HAP-1 (cell line): ENCODE measurements at places on chromosomes 1 and 21.

DNA sequence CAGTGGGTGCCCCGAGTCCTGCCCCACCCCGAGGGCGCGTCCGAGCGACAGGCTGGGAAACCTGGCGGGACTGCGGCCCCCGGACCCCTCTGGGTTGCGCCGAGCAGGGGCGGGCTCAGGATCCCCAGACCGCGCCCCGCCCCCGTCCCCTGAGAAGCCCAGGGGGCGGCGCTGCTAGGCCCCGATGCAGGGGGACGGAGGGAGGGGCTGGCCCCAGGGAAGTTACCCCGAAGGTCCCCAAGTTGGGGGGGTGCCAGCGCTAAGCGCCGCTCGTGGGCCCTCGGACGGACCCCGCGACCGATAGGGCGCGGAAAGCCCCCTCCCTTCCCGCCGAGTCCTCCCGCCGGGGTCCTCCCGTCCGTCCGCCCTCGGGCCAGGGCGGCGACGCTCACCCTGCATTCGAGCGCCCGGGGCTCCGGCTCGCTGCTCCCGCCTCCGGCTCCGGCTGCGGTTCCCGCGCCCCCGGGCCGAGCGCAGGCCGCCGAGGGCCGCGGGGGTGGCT, 414 bp downstream of the GPR153 start:
- no peak for DNase-seq

- DNase-seq: no peak
Measured at GRCh38 chr1:54376430-54377039, 29.7 kb downstream of the SSBP3 start.

DNA sequence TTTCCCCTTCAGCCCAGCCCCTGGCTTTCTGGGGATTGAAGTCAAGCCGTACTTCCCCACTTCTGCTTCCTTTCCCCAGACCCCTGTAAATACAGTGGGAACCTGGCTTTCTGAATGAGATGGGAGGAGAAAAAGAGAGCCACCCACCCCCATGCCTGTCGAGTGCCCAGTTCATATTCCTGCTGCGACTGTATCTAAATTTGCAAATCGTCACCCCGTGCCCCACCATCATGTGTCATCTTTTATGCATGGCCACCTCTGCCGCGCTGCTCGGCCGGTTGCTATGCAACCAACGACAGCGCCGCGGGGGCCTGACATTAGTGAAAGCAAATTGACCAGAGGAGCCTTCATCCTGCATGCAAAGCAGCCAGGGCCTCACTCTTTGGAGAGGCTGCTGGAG, 143.0 kb downstream of the ELAVL4 start:
- DNase-seq: no peak

GRCh38 chr1:200775850-200776249, 37.2 kb downstream of the CAMSAP2 start:
- no peak for DNase-seq

DNA sequence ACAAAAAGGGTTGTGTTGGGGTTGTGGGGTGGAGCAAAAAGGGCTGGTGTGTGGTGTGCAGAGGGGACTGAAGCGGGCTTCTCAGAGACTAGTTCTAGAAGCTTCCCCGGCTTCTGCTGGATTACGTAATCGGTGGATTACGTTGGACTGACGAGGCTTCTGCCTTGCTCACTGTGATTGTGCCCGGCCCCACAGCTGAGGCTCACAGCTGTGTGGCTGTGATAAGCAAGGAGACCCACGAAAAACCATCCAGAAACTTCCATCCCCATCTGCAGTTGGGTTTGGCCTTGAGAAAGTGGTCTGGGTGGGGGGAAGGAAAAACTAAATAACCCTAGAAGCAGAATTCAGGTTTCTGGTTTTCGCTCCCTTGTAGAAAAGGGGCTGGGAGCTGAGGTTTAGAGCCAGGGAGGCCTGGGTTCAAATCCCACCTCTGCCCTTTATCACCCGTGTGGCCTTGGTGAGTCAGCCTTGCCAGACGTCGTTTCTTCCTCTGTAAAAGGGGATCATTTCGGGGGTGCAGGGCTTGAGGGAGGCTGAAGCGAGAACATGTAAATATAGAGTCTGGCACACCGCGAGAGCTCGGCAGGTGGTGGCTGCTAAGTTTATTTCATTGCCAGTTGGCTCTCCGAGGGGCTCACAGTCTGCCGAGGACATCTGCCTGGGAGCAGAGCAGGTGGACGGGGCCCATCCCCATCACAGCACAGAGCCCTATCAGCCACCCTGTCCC, 30.4 kb upstream of the DISP3 start:
- no peak for DNase-seq

DNA sequence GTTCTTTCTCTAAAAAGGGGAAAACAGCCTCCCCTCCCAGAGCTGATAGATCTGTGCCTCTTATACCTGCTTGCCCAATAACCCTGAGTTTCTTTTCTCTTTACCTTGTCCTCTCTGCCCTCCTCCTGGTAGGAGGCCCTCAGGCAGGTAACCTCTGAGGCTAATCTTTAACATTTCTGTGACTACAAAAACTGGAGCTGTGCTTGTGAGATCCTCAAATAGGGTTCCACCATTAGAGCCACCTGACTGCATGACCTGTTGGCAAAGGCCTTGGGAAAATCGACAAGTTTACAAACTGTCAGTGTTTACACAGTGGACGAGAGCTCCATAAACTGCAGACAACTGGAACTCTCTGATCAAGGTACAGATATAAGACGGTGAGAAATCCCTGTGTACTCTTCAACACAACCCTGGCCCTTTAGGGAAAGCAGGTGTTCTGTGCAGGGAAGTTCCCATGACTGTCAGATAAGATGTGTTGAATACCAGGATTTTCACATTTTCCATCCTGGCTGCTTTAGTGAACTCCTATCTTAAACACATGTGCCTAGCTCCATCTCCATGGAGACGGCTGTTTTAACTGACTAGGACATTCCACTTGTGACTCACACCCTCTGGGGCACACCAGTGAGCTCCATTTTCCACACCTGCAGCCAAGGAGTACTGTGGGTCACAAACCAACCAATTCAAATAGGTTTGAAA, 38.3 kb downstream of the ECE1 start:
- DNase-seq: no peak

DNA sequence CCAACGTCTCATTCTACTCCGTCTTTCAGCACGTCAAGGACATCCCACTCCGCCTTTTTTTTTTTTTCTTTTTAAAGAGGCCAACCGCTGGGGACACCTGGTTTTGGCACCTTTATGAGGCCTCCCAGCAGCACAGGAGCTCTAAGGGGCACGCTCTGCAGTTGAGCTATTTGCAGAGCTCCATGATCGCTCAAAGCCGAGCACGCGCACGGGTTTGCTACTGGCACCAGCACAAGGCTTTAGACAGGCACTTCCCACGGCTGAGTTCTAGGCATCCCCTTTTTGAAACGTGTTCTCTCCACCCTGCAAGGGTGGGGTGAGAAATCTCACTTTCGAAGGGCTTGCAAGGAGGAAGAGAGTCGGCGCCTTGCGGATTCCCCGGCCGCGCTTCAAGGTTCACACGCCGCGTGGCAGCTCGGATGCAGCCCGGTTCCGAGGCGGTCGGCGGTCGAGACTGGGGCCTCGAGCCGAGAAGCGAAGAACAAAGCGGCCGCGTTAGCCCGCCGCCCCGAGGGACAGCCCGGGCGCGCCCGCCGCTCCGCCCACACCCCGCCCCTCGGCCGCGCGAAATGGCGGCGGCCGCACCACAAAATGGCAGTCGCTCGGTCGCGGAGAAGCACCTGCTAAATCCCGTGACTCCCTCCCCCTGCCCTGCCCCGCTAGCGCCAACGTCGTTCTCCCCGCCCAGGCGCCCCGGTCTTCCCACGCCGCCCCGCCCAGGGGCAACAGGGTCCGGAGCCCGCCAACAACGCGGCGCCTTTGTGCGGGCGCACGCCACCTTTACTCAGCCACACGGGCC, 12.9 kb upstream of the SPEN start:
- DNase-seq: peak; percentile 93

DNA sequence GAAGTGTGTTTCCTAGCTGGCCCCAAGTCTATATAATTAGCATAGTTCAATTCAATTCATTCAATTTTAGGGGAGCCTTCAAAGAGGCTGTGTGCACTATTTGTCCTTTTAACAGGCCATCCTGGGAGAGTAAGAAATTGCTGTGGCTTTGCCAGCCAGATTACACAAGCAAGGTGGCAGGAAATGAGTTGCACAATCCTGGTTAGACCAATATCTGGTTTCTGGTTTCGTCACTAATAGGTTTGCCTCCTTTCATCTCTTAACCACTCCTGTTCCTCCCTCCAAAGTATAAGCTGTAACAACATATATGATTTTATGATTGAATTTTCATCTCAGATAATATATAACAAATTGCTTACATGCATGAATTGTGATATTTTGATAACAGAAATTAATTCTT, 84.1 kb upstream of the NEGR1 start:
- no peak for DNase-seq

DNA sequence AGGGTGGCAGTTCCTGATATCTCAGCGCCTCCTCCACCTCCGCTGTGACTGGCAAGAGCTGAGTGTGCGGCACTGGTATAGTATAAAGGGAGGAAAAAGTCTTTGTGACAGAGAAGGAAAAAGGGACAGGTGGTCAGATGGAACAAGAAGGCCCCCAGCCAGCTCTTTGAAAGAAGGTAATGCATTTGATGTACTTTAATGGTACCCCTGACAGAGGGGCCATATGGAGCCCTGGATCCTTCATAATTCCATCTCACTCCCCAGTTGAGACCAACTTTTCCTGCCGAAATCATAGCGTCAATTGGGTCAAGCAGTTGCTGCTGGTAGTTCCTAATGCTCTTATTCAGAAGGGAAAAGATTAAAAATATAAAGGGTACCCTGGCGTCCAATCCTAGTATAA, 198.2 kb downstream of the ZNF326 start:
- DNase-seq: no peak

- DNase-seq: no peak
Measured at GRCh38 chr1:6418668-6419396, 887 bp downstream of the HES2 start.

DNA sequence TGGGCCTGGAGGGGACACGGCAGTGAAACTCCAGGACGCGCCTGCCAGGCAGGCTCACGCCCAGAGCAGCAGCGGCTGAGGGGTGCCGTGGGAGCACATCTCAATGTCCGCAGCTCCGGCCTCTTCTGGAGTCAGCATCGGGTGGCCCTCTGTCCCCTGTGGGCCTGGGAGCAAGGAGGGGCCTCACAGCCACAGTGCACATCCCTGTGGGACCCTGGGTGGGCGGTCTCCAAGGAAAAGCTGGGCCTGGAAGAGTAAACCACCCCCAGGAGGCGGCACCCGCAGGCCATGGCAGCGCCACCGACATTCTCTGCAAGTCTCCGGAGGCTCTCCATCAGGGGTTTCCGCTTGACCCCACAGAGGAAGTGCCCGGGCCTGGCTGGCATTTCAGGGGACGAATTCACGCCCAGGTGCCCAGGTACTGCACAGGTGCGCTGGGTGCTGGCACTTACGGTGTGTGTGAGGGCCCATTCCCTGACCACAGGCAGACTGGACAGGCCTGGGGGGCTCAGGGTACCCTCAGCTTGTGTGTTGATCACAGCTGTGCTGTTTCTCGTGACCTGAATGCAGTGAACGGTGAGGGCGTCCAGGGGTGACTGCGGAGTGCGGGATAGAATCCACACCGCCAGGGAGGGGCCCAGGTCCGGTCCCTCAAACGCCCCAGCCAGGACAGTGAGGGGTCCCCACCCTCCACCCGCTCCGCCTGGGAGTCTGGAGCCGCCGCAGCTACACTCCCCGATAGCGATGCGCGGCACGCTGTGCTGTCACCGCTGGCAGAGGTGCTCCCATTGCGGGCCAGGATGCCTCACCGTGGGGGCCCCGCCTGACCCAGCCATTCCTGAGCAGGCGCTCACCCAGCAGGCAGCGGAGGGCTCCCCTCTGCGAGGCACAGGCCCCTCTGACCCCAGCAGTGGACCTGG, 16.6 kb upstream of the RNF223 start:
- peak; percentile 7 for DNase-seq

DNA sequence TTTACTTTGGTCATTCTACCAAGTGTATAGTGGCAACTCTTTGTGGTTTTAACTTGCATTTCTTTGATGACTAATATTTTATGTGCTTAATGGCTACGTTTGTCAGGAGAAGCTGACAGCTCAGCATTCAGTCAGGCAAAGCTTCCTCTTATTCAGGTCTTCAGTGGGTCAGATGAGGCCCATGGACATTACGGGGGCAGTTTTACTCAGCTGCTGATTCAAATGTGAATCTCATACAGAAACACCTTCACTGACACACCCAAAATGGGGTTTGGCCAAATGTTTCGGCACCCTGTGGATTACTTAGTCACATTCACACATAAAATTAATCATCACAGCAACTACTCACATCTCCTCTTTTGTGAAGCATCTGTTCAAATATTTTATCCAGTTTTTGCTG, 104.9 kb upstream of the PLD5 start:
- DNase-seq: no peak

DNA sequence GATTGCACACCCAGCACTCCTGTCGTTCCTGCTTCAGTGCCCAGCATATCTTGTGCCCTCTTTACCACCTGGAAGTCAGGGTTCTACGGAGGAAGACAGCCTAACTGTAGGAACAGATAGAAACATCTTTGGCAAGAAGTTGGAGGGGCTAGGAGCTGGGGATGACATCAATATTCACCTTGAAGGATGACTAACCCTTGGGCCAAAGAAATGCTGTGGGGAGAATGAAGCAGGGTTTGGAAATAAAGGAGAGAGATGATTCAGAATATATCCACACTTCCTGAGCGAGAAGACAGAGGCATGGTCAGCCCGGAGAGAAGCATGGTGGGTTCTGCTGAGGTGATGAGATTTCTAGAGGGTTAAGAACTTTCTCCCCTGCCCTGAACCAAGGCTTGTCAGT, 4.6 kb upstream of the NKAIN1 start:
- no peak for DNase-seq

GRCh38 chr1:156998840-156999500, 46.6 kb downstream of the ARHGEF11 start:
- no peak for DNase-seq

DNA sequence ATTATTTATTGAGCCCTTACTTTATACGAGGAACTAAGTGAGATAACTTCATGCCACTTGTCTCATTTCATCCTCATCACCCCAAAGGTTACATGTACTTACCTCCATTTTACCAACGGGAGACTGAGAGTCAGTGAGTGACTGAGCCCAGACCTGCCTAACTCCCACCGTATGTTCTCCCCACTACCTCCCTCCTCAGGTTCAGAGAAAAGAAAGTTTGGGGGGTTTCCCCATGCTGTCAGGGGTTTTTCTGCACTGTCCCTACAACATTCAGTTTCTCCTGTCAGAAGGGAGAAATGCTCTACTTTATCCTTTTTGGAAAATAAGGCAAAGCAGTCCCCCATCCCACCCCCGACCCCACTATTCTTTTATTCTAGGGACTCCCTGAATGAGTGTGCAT, 32.9 kb downstream of the FAM78B start:
- DNase-seq: no peak

- no peak for DNase-seq
Measured at GRCh38 chr1:222049176-222049575, 307.3 kb upstream of the DUSP10 start.
